ENCODE measurements at places on chromosomes 11 and 22.
A peak's percentile ranks its signal among the peaks of the same experiment; 100 is the strongest.

- DNase-seq = no peak
Measured at GRCh38 chr11:45272701-45273100, 13.4 kb downstream of the SYT13 start.

DNA sequence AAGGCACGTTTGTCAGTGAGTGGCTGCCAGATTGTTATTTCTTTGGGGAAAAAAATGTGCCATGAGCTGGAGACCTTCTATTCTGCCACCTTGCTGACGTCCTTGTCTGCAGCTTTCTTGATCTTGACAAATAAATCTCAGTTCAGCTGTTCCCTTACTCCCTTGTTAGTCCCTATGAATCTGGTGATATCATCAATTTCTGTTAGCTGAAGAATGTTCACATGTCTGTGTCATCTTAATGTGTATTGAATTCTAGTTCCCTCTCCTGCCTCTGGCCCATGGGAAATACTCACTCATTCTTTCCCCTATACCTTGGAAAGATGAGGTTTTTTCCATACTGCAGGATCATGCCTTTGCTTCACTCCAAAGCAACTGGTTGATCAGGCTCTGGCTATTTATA, 649.9 kb upstream of the API5 start:
- DNase-seq = no peak

DNA sequence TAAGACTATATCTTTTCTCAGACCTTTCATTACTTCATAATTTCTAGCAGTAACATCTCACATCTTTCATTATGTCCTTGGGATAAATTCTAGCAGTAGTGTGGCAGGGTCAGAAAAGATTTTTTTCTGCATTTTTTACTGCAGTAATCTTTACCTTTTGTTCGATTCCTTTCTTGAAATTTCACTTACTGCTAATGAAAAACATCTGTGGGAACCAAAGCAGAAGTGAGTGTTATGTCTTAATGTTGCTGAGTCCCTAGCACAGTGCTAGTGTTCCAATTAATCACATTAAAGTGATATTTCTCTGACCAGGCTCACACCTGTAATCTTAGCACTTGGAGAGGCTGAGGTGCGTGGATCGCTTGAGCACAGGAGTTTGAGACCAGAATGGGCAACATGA, 123.6 kb downstream of the EHF start:
- no peak for DNase-seq

DNA sequence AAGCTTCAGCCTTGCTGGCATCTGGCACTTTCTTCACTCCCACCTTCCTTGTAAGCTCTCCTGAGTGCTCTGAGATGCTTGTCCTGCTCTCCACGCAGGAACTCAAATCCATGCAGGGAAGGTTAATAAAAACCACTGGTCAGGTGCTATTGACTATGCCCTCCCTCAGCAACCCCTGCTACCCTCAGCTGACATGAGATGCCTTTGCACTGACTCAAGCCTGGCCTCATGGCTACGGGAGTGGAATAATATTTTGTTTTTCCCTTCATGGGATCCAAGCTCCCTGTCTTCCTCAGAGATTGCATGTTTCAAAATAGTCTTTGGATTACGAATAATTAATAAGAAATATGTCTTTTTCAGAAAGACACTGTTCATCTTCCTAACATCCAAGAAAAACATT, 31.7 kb upstream of the ABCC8 start:
- peak; percentile 22 for DNase-seq

DNA sequence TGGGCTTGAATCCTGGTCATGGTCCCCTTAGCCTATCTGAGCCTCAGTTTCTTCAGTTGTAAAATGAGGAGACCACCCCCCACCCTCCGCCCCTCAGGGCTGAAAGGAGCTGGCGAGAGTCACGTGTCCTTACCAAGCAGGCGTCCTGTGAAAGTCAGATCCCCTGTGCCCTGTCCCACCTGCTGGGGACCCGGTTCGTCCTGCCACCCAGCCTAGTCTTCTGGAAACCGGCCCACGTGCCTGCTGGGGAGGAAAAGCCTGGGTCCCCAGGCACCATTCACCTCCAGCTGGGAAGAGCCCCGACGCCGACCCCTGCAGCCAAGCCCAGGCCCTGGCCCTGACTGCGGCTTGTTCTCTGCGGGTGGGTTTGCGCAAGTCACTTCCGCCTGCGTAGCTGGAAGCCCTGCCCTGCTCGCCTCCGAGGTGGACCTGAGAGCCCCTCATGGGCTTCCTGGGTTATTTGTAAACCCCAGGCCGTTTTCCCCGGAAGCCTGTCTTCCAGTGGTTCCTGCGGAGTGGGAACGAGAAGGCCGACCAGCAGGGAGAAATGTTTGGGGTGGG, 679 bp upstream of the SSH3 start:
- no peak for DNase-seq

- no peak for DNase-seq
Measured at GRCh38 chr22:29224121-29224858, 18.6 kb downstream of the EMID1 start.

DNA sequence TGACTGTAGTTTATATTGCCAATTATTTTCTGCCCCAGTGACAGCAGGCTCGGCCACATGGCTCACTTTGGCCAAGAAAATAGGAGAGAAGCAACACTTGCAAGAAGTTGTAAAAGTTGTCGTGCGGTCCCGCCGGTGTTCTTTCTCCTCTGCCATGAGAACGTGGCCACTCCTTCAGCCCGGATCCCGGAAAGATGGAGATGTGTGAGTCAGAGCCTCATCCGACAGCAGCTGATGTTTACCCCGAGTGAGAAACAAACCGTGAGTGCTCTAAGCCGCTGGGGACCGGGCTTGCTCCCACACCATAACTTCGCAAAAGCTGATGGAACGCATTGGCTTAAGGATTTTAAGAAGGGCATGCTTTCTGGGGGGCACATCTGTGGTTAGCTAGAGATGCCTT, 157.0 kb downstream of the CACNA1I start:
- DNase-seq = peak; percentile 24

GRCh38 chr11:104286129-104286528, 122.2 kb upstream of the PDGFD start:
- DNase-seq = no peak

DNA sequence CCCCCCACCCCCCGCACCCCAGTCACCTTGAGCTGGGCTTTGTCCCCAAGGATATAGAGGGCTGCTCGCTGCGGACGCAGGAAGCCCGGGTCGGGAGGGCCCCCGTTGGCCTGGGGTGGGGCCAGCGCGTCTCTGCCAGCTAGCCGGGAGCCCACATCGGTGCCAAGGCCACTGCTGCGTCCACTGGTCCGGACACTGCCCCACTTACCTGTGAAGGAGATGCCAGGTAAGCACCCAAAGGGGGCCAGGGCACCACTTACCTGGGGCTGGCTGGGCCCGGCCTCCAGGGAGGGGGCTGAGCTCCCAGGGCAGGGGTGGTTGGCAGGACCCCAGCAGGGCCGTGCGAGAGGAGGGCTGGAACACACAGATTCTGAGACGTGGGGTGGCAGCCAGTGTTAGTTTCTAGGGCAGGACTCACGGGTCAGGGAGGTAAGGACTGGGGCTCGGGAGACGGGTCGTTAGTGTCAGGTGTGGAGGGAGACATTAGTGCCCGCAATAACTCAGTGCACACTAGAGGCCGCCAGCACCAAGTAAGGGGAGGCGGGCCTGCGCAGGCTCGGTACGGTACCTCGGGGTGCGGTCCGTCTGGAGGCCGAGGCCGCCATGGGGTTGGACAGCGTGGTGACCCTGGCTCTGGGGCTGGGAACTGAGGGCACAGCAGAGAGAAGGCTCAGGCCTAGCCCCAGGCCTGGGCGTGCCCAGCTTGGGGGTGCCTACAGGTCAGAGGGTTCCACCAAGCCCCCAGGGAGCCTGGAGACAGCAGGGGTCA, 18.2 kb downstream of the SBF1 start:
- no peak for DNase-seq

GRCh38 chr22:20203552-20204201, 52.8 kb upstream of the CCDC188 start:
- peak; percentile 69 for DNase-seq

- no peak for DNase-seq
Measured at GRCh38 chr11:69319255-69320106, 25.5 kb downstream of the MYEOV start.

DNA sequence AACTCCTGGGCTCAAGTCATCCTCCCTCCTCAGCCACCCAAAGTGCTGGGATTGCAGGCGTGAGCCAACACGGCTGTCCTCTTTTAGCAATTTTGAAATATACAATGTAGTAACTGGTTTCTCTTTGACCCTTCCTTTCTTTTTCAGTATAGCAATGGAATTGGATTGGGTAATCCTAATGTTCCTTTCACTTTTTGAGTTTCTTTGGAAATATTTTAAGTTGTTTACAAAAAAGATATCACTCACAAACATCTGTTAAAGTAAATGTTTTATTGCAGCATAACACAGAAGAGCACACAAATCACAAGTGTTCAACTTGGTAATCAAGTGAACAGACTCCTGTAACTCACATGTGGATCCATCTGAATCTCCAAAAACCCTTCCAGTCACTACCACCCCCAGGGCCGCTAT, 44.6 kb upstream of the EP300 start:
- no peak for DNase-seq

DNA sequence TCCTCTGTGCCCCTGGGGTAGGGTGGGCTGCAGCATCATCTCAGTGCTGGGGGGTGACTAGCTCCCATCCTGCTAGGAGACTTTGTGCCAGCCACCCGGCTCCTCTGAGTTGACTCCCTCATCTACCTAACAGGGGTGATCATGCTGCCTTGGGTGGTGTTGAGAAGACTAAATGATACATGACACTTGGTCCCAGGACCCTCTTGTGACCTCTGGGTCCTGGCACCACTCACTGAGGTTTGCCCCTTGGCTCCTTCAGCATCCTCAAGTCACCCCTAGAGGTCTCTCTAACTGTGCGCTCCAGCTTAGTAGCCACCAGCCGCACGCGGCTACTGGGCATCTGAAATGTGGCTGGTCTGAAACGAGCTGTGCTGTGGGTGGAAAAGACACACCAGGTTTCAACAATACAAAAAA, 72.1 kb downstream of the LRRC32 start:
- peak; percentile 56 for DNase-seq

- no peak for DNase-seq
Measured at GRCh38 chr22:38073150-38074130, 10.5 kb downstream of the SLC16A8 start.

GRCh38 chr11:46240371-46240770, 37.1 kb upstream of the CREB3L1 start:
- no peak for DNase-seq

DNA sequence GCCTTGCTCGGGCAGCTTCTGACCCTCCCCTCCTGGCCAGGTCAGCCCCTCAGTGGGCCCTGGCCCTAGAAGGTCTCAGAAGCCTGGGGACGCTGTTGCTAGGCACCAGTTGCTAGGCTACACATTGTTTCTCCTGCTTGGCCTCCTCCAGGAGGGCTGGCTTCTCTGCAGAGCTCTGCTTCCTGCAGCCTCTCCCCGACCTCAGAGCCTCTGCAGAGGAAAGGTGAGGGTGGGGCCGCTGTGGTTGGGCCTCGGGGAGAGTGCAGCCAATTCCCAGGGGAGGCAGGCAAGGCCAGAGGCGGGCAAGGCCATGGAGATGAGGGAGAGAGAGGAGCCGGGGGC, 27.6 kb upstream of the LRRC10B start:
- no peak for DNase-seq

GRCh38 chr11:61976420-61976800, 9.0 kb upstream of the FTH1 start:
- no peak for DNase-seq

GRCh38 chr22:35071784-35072183, 5.8 kb downstream of the ISX start:
- no peak for DNase-seq

GRCh38 chr22:47107431-47107830, 345.0 kb downstream of the TBC1D22A start:
- peak; percentile 32 for DNase-seq

DNA sequence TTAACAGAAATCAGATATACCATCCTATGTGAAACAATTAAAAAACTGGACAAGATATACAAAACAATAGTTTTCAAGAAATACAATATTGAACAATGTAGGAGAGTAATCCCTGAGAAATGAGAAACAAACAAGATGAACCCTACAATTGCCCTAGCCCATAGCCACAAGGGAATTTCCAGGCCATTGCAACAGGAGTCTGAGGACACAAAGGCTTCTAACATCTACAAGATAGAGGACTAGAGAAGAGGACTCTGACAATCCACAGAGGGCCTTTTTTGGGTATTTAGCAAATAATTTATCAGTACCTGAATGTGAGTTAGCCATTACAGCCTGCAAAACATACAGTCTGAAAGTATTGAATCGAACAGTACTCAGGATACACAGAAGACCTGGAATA, 251.7 kb downstream of the GRM5 start:
- no peak for DNase-seq

DNA sequence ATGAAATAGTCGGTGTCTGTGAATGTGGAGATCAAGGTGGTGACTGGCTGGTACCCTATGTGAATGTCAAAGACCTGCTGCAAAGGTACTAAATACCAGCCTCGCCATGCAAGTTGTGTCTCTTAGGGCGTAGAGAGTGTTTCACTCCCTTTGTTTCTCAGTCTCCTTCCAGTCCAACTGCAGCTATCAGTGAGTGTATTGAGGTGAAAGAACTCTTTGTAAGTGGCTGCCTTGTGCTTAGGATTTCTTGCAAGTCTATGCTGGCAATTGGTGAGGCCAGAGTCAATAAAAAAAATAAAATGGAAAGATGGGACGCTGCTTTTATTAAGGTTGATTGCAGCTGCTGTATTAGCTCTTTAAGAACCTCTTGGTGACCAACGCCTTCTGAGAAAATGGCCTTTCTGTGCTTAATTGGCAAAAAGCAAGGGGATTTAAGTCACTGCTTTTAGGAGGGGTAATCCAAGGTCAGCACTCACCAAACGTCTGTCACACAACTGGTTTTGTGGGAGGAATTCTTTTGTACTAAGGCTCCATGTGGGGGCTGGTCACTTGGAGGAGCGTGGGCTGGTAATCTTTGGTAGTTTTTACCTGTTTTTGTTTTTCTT, 95.1 kb downstream of the PARVA start:
- DNase-seq = no peak

- DNase-seq = no peak
Measured at GRCh38 chr11:41613326-41613725, 153.9 kb upstream of the LRRC4C start.

- DNase-seq = no peak
Measured at GRCh38 chr11:64209563-64209843, 3.0 kb downstream of the FERMT3 start.

DNA sequence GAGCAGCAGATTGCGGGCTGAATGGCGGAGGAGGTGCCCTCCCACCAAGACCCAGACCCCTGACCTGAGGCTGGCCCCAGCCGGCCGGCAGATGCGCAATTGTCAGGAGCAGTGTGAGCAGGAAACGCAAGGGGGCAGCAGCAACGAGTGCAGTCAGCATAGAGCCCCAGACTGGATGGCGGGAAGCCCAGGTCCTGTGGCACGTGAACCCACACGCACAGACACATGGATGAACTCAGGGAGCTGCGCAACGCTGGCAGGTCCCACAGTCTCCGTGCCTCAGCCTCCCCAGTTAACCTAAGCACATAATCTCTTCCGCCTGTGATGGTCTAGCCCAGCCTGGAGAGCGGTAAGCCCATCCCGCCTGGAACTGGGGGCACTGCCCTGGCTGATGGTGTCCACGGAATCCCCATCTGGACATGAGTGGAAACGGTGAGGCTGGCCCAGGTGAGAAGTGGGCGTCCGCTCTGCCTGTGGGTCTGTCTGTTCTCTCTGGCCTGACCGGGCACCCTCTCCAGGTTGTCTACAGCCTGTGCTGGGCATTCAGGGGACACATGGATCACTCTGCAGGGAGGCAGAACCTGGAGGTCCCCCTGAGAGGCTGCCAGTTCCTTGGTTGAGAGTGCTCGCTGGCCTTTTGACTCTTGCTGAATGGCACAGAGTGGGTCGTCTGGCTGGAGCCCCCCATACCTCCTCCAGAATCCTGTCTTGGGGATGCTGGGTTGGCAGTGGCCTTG, 626 bp upstream of the TBX10 start:
- DNase-seq = peak; percentile 75

All from HTR-8/SVneo (cell line).